ENCODE measurements at places on chromosomes 1 and 21.
A peak's percentile ranks its signal among the peaks of the same experiment; 100 is the strongest.

DNA sequence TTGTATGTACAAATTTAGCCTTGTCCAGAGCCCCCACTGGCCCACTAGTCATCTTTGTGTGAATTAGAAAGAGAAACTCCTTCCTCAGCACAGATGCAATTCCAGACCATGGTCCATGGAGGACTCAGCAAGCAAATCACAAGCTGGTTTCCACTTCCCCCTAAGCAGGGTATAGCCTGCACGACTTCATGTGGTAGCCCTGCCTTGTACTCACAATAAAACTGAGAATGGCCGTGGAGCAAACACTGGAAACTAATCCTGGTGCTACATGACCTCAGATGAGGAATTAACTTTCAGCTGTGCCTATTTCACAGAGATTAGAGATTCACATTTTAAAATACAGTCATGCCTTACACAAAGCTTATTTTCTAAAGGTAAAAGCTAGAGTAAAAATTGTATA is 32.5 kb downstream of the KCNH1 start:
- DNase-seq = no peak

- peak; percentile 35 for DNase-seq
Measured at GRCh38 chr1:37410815-37411214, 63.6 kb upstream of the ZC3H12A start.

DNA sequence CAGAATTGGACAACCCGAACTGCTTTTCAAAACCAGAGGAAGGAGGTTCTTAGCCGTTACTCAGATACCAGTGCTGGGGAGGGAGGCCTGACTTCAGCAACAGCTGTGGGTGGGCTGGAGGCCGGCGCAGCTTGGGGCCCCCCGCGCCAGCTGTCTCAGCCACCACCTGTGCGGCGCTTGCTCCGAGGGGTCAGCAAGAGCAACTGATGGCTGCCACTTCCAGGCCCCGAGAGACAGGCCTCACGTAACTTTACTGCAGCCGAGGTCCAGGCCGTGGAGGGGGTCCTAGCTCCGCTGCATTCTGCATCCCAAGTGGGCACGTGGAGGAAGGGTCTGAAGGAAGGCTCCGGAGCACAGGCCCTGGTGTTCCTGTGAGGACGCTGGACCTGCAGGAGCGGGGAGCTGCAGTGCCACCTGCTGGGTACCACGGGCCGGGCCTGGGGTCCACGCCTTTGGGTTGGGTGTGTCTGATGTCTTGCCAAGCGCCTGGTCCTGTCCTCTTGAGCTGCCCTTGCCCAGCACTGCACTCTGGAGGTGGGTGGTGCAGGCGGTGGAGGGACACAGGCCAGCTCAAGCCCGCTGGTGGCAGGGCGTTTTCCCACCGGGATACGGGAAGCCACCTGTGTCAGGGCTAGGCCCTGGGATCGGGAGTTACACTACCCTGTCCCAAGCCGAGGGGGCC is 9.8 kb downstream of the THAP3 start:
- DNase-seq = peak; percentile 42

GRCh38 chr1:16077406-16078245 is 4.2 kb upstream of the FAM131C start:
- no peak for DNase-seq

DNA sequence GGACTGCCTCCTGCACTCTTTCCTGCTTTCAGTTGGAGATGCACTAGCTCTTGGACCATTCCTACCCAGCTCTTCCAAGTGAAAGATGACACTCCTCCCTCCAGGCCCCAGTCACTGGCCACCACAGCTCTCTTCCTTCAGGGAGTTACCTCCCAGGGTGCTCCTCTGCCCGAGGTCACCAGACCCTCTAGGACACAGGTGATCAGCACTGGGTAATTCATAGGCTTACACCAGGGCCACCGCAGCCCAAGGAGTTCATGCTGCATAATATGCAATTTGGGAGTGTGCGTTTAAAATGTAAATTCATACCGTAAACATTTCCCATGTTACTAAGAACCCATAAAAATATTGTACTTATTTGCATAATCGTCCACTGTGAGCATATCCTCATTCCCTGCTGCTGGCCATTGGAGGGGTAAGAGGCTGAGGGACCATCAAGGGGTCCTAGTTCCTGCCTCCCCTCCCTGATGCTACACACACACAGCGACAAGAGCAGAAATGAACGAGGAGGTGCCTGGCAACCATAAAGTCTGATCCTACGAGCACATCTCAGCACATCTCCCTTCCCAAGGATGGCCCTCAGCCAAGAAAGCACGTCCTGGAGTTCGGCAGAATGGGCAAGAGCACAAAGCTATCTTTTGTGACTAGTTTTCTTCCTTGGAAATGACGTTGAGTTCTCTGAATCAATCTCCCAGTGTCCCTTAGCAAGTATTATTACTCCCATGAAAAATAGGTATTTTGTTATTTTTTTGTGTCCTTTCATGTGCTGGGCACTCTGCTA is 222.9 kb upstream of the RAB4A start:
- peak; percentile 18 for DNase-seq

- DNase-seq = no peak
Measured at GRCh38 chr1:19384772-19385187, 72.7 kb downstream of the SLC66A1 start.

- DNase-seq = no peak
Measured at GRCh38 chr1:40766017-40766416, 17.6 kb upstream of the KCNQ4 start.

GRCh38 chr1:76066394-76066793 is 8.2 kb upstream of the ST6GALNAC3 start:
- DNase-seq = peak; percentile 41

- no peak for DNase-seq
Measured at GRCh38 chr1:9344426-9345200, 51.9 kb downstream of the SPSB1 start.

DNA sequence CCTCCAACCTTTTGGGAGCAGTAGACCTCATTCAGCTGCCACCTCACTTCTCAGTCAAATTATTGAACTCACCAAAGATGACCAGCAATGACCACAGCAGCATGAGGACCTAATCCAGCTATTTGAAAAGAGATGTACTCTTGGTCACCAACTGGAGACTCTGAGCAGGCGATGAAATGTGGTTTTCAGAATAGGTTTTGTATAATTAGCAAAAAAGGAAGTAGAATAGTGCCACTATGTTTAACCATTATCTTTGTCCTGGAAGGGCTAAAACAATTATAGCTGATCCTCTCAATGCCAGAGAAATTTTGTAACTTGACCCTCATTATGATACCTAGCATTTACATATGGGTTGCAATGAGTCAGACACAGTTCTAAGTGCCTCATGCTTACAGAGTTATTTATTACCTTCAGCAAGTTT is at the start of gene FCRL2:
Gene FCRL2, minus strand, starts transcription at position 162 of the 421 bp plus-strand sequence. Its CDS starts 59 bp downstream, at position 103.
- DNase-seq = no peak

- no peak for DNase-seq
Measured at GRCh38 chr1:25467193-25467592, 36.5 kb downstream of the MACO1 start.

DNA sequence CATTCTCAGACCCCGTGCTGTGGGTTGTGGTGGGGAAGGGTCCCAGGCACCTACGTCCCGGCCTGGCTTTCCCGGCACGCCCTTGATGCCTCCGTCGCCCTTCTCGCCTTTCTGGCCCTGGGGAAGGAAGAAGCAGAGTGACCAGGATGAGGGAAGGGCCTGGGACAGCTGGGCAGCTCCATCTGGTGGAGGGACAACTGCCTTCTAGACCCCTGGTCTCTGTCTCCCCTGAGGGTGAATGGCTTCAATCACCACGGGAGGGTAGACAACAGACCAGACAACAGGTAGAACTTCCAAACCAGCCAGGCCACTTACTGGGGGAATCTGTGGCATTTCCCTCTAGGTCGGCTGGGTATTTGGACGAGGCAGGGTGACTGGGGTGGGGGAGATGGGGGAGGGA is 11.9 kb downstream of the COL16A1 start:
- no peak for DNase-seq

- DNase-seq = no peak
Measured at GRCh38 chr1:225462714-225463574, 35.1 kb upstream of the LBR start.

GRCh38 chr1:62198069-62198780 is 3.6 kb downstream of the L1TD1 start:
- DNase-seq = no peak

GRCh38 chr1:54962612-54963395 is 17.6 kb upstream of the TMEM61 start:
- DNase-seq = no peak

DNA sequence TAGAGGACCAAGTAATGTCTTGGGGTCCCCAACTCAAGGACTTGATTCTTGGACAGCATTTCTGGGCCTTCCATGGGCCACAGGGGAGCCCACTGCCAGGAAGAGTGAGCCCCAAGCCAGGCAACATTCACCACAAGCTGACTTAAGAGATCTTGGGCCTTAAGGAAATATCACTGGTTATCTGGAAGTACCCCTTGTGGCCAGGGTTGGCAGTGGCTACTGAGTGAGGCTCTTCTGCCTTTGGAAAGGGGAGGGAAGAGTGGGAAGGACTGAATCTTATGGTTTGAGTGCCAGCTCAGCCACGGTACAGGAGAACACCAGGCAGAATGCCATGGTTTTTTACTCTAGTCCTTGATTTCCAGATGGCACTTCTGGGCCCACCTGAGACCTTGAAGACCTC is 228.9 kb upstream of the RGS18 start:
- no peak for DNase-seq

- no peak for DNase-seq
Measured at GRCh38 chr1:95467036-95467435, 233.0 kb downstream of the RWDD3 start.

DNA sequence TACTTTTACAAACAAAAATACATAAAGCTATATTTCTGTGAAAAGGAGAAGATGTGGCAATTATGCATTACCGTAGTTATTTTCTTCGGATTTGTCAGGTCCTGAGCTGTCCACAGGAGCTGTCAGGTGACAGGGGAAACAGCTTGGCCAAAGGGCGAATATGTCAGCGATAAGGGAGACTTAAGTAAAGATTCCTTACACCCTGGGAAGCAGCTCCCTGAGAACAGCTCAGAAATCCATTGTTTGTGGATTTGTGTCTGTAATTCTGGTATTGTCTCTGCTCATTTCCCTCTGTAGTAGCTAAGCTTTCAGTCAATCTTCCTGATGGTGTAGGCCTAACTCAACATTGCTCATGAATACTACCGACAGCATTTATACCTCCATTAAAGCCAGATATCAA is 7.1 kb upstream of the CD34 start:
- DNase-seq = no peak

DNA sequence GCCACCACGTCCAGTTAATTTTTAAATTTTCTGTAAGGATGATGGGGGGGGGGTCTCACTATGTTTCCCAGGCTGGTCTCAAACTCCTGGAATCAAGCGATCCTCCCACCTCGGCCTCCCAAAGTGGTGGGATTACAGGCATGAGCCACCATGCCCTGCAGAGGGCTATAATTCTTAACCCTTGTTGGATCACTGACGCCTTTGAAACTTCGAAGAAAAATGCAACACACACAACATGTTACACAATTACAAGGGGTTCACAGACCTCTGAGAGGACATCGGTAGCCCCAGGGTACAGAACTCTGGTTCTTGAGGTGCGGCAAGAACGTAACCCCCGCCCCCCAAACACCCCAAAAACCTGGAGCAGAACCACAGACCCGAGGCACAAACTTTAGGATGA is 8.4 kb upstream of the LUZP1 start:
- DNase-seq = no peak

GRCh38 chr1:183830389-183830788 is 25.5 kb downstream of the RGL1 start:
- no peak for DNase-seq

GRCh38 chr1:232764458-232765251 is 40.6 kb upstream of the MAP10 start:
- no peak for DNase-seq

GRCh38 chr1:207109004-207109403 is 5.0 kb downstream of the C4BPA start:
- no peak for DNase-seq

- peak; percentile 88 for DNase-seq
Measured at GRCh38 chr1:162854245-162854882, 6.6 kb downstream of the CCDC190 start.

- DNase-seq = no peak
Measured at GRCh38 chr1:63643926-63644325, 50.7 kb downstream of the PGM1 start.

- DNase-seq = no peak
Measured at GRCh38 chr1:231616667-231617066, 9.9 kb upstream of the DISC1 start.

DNA sequence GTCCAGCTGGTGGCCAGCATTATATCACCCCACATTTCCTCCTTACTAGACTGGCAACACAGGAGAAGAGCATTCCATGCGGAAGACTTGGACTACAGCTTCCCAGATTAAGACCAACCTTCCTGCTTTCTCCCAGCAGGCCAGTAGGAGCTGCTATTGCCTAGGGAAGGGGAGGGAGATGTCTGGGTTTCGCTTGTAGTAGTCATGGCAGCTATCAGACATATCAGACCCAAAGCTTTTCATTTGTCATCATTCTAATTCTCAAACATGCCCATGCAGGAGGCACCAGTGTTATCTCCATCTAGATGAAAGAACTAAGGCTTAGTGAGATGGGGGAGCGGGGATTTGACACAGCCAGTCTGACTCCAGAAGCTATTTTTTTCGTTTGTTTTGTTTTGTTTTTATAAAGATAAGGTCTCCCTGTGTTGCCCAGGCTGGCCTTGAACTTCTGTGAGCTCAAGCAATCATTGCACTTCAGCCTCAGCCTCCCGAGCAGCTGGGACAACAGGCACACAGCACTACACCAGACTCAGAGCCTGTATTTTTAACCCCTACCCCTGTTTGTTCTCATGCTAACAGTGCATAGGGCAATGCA is 4.5 kb downstream of the PLA2G2A start:
- peak; percentile 89 for DNase-seq

DNA sequence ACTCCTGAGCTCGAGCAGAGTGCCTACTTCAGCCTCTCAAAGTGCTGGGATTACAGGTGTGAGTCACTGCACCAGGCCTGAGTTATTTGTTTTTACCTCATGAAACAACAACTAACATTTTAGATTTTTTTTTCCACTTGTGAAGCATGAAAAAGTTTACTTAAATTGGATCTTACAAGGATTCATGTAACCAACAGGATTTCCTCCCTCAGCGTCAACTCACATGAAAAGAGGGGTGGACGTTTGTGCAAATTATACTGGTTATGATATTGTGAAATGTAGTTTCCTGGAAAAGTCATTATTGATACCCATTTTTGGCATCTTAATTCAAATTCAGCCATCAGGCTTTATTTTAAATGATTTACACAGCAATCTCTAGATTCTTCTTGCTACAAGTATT is 6.5 kb downstream of the CNST start:
- no peak for DNase-seq

DNA sequence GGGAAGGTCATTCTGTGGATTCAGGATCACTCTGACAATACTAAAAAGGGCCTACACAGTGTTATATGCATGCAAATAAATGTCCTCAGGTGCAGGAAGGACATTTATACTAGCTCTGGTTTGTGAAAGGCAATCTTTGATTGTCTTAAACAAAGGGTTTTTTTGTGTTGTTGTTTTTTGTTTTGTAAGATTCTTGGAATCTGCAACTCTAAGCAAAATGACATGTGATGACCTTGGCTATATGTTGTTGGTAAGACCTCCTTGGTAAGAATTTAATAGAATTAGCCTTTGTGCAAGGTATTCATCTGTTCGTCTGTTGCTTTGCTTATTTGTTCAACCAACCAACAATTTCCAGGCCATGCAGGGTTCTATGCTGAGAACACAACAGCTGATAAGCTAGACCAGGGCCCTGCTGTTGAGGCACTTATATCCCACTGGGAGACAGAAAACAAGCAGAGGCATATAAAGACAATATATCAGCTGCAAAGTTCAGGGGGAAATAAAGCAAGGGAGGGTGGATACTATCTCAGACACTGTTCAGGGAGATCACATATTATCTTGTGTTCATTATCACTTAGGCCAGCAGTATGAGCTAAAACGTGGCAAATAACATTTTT is 60.3 kb downstream of the FH start:
- DNase-seq = no peak
